ENCODE measurements at places on chromosomes 16 and 17.

DNA sequence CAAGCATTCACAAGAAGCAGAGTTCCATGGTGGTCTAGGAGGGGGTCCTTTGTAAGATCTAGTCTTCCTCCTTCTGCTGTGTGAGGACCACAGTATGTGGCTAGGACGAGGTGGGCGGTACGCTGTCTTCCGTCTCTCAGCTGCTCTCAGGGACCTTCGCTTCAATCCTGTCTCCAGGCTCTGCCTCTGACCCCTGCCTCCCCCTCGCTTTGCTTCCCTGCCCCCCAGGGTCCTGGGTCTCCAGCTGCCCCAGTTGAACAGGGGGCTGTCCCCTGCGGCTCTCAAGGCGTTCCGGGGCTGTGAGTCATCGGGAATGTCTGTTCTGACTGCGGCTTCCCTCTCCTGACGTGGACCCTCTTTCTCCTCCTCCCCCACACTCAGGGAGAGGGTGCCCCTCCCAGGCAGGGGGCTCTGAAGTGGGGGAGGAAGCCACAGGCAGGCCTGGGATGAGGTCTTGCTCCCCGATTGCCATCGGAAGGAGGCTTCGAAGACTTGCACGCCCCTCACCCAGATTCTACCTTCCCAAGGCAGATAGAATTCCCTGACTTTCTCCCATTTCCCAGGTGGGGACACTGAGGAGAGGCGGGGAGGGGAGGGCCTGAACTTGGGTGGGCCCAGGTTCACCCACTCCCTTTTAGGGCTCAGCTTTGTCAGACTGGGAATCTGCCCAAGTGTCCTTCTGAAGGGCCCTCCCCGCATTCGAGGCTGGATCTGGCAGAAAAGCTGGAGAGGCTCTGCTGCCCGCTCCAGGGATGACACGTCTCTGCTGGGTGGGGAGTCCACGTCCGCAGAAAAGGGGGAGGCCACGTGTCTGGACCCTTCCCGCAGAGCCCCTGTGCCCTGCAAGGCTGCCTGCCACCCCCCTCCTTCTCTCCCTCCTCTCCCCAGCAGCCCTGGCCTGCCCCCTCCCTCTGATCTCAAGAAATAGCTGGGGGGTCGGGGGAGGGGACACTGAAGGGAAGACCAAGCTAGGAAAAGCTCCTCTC is 9.1 kb upstream of the COL1A1 start:
- no peak for DNase-seq

- no peak for DNase-seq
Measured at GRCh38 chr17:17172001-17172939, 33.9 kb downstream of the PLD6 start.

DNA sequence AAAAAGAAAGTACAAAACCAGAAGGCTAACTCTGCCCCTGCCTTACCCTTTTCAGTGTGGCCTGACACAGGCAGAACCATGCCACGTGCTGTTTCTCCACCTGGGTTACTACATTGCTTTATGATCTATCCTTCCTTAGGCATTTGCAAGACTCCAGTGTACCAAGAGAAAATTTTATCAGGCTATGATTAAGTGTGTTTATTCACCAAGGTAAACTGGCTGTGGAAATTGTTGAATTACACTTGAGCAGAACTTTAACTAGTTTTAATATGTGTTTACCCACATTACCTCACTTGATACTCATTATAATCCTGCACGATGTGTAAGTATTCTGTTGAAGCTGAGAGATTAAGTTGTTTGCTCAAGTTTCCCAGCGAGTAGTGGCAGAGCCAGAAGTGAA is 129.7 kb upstream of the MYOCD start:
- no peak for DNase-seq

- no peak for DNase-seq
Measured at GRCh38 chr16:4918781-4919251, 18.1 kb downstream of the PPL start.

- no peak for DNase-seq
Measured at GRCh38 chr16:48435906-48436305, 50.7 kb upstream of the SIAH1 start.

DNA sequence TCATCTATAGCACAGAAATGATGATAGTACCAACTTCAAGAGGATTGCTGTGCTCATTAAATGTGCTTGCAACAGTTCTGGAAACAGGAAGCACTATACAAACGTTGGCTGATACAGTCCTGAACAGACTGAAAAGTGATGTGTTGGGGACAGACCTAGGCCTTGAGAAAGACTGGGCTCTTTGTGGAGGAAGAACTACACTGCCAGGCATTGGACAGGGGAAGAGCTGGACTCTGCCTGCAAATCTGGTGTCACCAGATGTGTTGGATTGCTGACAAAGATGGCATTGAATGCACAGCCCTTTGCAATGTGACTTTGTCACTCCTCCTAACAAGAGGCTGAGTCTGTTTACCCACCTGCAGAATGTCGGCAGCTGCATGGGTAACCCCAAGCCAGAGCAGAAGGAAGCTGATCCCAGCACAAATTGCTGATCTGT is 12.4 kb upstream of the ST6GALNAC2 start:
- no peak for DNase-seq

DNA sequence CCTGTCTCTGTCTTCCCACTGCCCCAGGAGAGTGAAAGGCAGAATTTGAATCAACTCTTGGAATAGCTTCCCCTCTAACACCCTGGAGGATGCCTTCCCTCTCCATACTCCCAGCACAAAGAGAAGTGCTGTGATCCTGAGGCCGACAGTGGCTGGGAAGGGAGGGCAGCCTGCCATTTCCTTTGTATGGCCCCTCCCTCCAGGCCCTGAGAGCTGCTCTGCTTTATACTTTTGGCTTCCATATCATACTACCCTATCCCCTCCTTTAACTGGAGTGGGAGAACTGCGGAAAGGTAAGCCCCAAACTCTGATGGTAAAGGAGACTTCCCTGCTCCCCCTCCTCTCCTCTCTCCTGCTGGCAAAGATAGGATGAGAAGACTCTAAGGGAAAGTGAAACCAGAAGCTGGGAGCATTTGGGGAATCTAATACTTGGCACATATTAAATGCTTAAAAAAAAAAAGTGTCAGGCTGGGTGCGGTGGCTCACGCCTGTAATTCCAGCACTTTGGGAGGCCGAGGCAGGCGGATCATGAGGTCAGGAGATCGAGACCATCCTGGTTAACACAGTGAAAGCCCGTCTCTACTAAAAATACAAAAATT is 4.1 kb upstream of the MED24 start:
- no peak for DNase-seq

DNA sequence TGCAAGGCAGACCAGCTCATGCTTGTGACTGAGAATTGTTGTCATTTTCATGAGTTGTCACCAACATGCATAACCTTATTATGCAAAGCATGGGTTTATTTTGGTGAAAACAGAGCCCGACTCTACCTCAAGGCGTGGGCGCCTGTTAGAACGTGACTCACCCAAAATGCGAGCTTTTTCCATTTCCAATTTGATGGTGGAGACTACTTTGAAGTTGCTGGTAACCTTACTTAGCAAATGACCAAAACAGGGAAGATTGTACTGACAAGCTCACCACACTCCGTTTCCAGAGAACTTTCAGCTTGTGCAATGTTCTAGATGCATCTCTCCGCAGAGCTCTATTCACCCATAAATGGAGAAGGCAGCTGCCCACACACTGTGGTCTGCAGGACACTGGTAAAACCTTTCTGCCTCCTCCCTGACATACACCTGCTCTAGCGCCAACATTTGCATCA is 284.5 kb downstream of the MAF start:
- peak; percentile 2 for DNase-seq

GRCh38 chr16:48911700-48912099 is 301.7 kb upstream of the N4BP1 start:
- no peak for DNase-seq

DNA sequence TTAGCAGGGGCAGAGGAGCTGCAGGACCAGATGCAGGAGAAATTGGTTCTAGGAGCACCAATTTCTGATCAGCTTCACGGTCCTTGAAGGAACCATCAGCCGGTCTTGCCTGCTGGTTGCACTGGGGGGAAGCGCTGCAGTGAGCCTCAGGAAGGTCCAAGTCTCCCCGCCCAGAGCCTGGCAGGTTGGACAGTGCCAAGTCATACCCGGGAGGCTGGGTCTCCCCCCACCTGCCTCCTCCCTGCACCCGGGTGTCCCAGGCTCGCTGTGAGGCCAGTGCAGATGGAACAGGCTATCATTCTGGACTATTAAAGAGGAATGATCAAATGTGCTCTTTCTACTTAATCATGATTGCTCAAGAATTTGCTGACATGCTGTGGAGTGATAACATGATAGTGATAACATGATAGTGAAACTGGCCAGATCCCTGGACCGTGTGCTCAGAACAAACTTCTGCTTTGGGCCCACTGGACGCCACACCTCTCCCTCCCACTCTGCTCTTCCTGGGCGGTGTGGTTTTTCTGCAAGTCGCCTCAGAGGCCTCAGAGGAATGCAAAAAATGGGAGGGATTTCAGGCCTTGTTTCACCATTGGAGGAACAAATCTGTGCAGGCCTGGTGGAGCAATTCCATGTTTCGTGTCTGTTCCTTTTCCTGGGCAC is 236.0 kb downstream of the IRF8 start:
- no peak for DNase-seq
